ENCODE measurements at places on chromosomes 13 and 19.

DNA sequence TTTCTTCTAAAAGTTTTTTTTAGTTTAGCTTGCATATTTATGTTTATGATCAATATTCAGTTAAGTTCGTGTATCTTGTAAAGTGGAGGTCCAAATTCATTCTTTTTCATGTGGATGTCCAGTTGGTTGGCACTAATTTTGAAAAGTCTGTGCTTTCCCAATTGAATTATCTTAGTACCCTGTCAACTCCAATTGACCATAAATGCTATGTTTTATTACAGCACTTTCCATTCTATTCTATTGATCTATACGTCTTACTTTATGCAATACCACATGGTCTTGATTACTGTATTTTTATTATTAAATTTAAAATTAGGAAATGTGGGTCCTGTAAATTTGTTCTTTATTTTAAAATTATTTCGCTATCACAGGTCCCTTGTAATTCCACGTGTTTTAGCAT, 837.6 kb upstream of the SLC10A2 start:
- DNase-seq = no peak

GRCh38 chr19:31110336-31110735, 238.9 kb downstream of the TSHZ3 start:
- DNase-seq = no peak

- DNase-seq = no peak
Measured at GRCh38 chr13:108283110-108283509, 13.6 kb downstream of the TNFSF13B start.

DNA sequence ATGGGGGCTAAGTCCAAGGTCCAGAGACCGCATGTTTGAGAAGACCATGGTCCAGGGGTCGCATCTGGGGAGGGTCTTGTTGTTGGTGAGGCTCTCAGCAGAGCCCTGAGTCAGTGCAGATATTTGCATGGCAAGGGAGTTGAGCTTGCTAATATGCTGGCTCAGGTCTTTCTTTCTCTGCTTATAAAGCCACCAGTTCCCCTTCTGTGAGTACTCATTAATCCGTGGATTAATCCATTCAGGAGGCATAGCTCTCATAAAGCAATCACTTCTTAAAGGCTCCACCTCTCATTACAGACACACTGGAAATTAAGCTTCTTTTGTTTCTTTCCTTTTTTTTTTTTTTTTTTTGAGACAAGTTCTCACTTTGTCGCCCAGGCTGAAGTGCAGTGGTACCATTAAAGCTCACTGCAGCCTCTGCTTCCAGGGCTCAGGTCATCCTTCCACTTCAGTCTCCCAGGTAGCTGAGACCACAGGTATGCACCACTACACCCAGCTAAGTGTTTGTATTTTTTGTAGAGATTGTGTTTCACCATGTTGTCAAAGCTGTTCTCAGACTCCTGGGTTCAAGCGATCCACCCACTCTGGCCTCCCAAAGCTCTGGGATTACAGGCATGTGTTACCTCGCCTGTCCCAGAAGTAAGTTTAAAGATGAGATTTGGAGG, 216.4 kb downstream of the SLITRK5 start:
- DNase-seq = no peak

- DNase-seq = no peak
Measured at GRCh38 chr13:45243077-45243476, 42.2 kb upstream of the KCTD4 start.

GRCh38 chr13:72514146-72514545, 213.3 kb downstream of the MZT1 start:
- no peak for DNase-seq

DNA sequence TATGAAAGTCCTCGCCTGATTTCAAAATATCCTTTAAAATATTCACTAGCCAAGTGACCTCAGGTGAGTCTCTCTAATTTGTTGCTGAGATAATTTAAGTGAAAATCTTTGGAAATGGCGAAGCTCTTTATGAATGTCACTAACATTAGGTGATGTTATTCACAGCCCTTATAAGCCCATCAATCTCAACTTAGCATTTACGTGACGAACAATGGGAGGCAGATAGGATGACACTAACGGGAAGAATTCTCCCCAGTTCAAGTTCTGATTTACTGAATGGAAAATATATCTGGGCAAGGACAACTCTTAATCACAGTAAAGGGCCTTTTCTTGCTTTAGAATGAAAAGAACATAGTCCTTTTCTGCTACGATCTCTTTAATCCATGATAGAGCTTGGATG, 378.7 kb downstream of the LIG4 start:
- no peak for DNase-seq

GRCh38 chr19:54422136-54422535, 6.9 kb downstream of the TTYH1 start:
- DNase-seq = no peak

DNA sequence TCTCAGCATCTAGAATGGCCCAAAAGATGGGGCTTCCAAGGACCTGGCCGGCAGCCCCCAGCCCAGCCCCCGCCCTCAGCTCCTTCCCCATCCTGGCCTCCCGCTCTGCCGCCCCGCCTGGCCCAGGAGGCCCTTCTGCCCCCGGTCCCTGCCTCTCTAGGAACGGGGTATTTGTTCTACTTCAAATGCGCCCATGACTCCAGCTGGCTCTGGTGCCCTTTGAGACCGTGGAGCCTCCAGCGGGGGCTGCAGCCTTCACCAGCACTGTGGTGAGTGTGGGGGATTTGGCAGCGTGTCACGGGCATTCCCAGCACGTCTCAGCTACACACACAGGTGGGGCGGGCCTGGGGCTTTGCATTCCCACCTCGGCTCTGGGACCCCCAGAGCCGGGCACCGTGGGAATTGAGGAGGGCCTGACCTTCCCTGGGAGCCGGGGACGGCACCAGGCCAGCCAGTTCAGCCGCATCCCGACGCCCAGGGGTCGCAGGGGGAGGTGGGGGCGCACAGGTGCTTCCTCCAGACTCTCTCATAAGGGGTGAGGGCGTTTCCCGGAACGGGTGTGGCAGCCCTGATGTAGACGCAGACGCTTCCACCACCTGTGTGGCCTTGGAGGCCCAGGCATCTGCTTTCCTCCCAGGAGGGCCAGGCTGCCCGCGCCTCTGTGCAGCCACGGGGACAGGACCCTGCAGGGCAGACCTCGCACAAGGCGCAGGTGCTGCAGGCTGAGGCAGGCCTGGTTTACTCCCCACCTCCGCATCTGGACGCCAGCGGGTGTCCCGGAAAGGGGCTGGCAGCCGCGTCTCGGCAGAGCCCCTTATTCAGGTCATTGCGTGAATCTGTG, 947 bp downstream of the ATP4B start:
- no peak for DNase-seq

DNA sequence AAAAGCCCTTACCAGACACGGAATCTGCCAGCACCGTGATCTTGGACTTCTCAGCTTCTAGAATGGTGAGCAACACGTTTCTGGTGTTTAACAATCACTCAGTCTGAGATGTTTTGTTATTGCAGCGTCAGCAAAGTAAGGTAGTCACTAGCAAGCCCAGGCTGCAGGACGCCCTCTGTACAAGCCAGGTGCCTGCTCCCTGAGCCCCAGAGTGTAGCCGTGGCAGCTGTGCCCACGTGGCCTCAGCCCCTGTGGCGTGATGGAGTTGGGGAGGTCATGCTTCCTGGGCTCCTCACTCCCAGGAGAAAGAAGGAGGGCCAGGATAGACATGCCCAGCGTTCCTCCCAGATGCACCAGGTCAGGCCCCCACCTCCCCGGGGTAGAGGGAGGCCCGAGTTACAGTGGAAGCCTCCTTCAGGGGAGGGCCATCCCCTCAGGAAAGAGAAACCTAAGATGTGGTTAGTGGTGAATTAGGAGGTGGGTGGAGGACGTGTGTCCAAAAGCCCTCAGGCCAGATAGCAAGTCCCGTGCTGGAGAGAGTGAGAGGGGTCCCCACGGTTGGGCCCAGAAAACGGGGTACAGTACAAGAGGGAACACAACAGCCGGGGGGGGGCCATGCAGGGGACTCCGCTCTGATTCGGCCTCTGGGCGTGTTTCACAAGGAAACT, 169.6 kb upstream of the SOX1 start:
- DNase-seq = no peak

GRCh38 chr13:99743094-99743493, 228.5 kb downstream of the ZIC5 start:
- DNase-seq = no peak

DNA sequence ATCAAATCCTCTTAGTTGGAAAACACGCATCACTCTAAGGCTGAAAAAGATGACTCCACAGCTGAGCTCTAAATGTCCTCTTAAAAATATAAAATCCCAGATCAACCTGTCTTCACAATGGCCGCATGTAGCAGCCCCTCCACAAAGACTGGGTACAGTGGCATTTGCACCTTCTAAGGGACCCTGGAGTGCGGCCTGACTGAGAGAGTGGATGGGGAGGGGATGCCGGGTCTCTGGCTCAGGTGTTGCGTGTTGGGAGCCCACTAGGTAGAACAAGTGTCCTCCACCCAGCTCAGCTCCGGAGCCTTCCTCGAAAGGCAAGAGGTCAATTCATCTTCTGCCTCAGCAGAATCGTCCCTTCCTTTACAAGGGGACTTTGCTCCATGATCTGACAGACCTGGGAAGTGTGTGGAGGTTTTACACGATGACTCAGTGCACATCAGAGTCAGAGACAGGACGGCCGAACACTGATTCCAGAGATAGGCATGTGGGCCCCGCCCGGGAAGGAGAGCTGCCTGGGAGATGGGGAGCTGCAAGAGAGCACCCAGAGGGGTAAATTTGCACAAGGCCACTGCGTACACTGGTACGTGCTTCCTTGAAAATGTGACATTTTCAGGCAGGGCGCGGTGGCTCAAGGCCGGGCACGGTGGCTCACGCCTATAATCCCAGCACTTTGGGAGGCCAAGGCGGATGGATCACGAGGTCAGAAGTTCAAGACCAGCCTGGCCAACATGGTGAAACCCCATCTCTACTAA, 23.5 kb upstream of the SLC15A1 start:
- DNase-seq = no peak

DNA sequence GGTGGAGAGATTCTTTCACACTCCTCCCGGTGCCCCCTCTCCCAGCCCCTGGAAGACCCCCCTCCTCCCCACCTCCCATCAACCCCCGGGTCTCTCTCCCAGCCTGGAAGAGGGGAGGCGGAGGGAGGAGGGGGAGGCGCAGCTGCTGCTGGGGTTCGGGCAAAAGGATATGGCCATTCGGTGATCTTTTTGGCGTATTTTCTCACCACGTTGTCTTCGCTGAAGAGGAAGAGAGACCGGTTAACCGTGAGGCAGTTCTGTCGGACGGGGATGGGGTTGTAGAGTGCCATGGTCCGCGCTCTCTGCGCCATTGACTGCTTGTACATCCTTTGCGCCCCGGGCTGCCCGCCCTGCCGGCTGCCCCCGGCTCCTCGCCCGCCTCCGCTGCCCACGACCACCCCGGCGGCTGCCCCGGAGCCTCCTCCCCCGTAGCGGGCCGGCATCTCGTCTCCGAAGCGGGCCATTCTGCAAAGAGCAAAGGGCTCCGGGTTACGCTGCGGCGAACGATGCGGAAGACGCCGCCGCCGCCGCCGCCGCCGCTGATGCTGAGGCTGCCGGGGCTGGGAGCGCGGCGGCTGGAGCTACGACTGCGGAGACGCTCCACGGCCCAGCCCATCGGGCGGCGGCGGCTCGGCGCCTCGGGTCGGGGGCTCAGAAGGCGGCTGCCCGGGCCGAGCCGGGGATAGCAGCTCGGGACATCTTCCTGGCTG, 363 bp downstream of the CACNA1A start:
- no peak for DNase-seq

GRCh38 chr19:10603084-10603872, 16.2 kb upstream of the AP1M2 start:
- DNase-seq = peak; percentile 32

DNA sequence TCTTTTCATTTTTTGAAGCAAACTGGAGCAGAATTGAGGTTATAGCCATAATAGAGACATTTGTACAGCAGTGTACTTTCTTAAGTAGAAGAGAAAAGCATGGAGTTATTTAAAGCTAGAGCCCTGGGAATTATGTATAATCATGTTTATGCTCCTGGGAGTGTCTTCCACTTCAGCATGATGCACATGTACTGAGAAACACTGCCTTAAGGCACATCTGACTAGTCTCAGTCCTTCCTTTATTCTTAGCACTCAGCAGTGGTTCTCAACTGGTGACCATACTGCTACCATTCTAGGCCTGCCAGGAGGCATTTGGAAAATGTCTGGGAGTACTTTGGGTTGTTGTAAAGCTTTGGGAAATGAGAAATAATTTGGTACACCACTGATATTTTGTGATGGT, 45.8 kb downstream of the VWA8 start:
- DNase-seq = no peak

- no peak for DNase-seq
Measured at GRCh38 chr13:71751073-71751472, 115.9 kb downstream of the DACH1 start.

DNA sequence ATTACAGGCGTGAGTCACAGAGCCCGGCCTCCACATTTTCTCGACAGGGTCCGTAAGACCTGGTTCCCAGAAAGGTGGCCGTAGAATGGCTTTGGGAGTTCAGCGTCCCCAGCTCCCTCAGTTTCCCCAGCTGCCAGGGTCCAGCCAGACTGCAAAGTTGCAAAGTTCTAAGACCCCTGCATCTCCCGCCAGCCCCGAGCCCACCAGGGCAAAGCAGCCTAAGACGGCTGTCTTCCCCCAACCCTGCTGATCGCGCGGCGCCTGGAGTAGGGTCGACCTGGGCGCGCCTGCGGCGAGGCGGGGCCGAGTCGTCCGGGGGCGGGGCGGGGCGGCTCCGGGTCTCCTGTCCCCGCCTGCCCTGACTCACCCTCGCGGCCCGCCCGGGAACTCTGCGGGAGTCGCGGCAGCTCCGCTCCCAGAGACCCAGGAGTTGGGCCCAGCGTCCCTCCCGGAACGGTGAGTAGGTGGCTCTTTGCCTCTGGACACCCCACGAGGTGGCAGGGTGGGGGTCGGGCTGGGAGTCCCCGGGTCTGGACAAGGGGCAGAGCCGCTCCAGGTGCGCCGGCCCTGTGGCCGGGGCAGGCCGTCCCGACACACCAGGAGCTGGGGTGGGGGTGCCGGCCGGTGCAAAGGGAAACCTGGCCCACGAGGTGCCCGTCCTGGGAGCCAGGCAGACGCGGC, at the start of gene LRRC8E:
TSS of gene LRRC8E (plus strand) at position 366 of the 681 bp plus-strand sequence. CDS start 7,094 bp downstream, outside the sequence.
- no peak for DNase-seq

DNA sequence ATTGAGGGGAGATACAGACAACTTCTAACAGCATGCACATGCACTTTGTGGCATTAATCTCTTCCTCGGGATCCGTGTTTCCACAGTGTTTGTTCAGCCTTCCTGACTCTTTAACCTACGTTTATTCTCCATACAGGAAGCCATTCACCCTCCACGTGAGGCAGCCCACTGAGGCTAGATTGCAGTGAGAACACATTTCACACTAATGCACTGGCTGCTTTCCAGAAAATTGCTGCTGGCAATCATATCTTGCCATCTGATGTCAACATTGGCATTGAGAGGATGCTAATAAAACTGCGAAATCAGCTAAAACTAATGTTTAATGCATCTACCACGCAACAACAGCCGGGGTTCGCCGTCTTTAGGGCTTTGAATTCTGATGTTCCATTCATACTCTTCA, 30.0 kb downstream of the DCLK1 start:
- DNase-seq = no peak

DNA sequence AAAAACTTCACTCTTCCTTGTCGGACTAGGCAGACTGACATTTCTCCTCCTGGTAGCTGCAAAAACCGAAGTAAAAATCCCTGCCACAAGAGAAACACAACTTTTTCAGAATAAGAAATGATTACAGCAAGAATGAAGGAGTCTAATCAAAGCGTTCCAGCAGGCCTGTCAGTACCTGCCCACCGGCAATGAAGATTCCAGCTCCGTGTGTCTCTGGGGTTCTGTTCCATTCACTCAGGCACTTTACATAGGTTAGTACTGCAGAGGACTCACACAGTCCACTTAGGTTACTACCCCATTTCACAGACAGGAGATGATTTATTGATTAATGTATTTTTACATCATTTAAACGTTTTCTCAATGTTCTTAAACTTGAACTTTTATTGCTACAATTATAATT, 275.5 kb downstream of the NHLRC3 start:
- no peak for DNase-seq
